ENCODE measurements at places on chromosomes 3 and 15. TPM values are rescaled to one million over a fixed set of nuclear protein-coding genes. Genes with fewer than 3 reads are reported as not detected.

GRCh38 chr3:101204246-101204645 lies 116.1 kb downstream of the IMPG2 start:
- no peak for DNase-seq

DNA sequence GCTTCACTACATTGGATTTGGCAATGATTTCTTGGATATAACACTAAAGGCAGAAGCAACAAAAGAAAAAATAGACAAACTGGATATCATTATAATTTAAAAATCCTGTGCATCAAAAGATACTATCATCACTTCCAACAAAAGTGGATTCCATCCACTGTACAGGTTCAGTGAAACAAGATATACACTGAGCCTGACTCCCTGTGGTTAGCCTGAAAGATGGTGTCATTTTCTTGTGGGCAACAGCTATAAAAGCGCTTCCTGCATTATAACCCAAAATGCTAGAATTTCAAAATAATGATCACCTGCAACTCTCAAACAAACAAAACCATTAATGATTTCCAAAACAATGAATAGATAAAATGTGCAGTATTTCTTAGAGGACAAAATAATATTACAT lies 39.6 kb upstream of the TBC1D23 start:
- no peak for DNase-seq

DNA sequence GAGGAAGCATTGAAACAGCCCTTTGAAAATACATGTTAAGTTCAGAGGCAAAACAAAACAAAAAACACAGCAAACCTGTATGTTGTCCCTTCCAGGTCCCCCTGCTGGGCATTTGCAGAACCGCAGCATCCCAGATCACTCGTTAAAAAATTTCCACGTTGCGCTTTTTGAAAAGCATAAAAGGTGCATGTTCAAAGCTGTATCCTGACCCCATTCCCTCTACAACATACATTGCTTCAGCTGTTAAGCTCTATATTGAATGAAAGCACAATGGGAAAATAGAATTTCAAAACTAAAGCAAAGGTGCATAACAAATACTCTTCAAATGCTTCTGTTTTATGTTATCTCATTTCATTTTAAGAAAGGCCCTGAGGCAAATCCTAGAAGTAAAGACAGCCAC lies 328.3 kb downstream of the THSD4 start:
- peak; percentile 80 for DNase-seq

GRCh38 chr15:68022061-68022460 lies 32.1 kb upstream of the PIAS1 start:
- no peak for DNase-seq

DNA sequence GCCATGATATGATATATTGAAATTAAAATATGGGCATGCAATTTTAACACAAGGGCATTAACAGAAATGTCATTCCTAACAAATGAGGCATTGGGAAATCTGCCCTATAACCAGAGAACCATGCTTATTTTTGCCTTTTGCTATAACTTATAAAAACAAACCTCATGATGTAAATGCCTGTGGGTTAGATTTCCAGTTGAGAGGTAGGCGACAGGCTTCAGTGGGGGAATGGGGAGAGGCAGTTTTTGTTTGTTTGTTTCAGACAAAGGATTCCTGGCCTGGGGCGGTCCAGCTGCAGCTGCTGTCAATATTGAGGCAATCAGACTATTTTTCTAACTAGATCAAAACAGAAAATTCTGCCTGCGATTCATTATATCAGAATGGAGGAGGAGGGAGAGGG lies 490.4 kb upstream of the CFAP20DC start:
- no peak for DNase-seq

- DNase-seq: no peak
These were observed 34.1 kb downstream of the TM2D3 start for GRCh38 chr15:101618076-101618475.

- DNase-seq: no peak
These were observed 11.2 kb downstream of the CSNK1G1 start for GRCh38 chr15:64344651-64345294.

GRCh38 chr15:34336231-34336990 lies 1.2 kb downstream of the SLC12A6 start:
- no peak for DNase-seq

DNA sequence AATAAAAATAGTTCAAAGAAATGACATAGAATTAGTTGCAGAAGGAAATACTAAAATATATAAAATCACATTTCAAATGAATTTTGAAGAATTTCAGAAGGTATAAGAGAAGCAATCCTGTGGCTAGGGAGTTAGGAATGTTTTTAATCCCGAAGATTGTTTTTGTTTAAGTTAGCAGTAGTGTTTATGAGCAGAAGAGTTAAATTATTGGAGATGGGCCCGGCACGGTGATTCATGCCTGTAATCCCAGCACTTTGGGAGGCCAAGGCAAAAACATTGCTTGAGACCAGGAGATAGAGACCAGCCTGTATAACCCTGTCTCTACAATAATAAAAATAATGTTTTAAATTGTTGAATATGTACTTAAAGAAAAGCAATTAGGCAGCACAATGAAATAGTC lies 432.5 kb downstream of the MFSD1 start:
- DNase-seq: no peak

- DNase-seq: no peak
These were observed 190.9 kb downstream of the ADAMTS9 start for GRCh38 chr3:64496786-64497490.

GRCh38 chr3:194871864-194872668 lies 186.4 kb downstream of the FAM43A start:
- no peak for DNase-seq

DNA sequence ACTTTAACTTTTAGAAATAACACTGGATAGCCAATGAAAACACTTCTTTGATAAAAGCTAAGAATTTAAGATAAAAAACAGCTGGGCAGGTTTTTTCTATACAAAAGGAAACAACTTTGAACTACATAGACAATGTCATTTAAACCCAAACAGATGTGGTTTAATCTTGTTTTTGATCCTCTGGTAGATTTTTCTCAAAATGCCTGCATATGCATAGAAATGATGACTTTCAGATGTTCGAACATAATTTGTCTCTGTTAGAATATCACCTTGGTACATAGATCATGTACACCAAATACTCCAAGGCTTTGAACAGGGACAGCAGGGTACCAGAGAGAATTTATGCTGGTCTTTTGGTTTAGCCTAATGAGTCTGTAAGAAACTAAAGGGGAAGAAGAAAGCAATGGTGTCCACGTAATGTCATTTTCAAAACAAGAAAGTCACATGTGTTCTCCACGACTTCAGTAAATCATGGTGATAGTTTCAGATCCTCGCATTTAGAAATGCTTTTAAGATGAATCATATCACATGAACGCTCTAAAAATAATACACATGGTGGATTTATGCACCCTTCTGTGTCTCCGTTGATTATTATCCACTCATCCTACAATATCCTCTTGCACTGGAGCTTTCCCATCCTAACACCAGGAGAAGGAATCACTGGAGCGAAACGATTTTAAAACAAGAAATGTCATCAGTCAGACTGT lies 160.1 kb upstream of the PDZRN3 start:
- DNase-seq: no peak

DNA sequence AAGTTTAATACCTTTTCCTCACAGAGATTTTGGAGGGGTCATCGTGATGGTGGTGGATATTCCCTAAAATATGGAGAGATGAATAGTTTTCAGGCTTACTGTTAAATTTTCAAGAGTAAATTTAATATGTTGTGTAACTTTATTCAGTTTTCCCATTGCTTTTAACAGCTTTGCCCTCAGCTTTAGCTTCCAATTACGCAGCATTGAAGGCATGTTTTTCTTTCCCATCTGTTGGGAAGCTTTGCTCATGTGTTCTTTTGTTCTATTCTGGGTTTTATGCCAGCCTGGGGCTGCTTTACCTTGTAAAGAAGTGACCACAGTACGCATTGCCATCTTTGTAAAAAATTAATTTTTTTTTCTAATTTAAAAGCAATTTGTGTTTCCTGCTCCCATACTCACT lies 151.5 kb downstream of the B3GALNT1 start:
- DNase-seq: no peak

- peak; percentile 4 for DNase-seq
These were observed 141.6 kb upstream of the IGF1R start for GRCh38 chr15:98506711-98507110.

DNA sequence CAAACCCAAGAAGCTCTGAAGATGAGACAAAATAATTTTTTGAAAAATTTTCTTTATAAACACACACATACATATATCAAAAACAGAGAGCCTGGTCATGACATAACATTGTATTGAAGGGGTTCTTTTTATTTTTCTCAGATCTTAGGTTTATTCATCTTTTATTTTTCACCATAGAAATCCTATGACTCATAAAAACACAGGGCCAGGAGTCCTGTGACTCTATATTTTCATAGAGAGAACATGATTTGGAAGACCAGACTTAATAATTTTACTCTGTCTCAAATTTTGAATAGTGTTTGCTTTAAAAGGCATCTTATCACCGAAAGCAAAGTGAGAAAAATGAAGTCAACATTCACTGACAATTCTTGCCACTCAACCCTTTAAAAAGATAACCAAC lies 57.7 kb downstream of the SUCNR1 start:
- DNase-seq: no peak

DNA sequence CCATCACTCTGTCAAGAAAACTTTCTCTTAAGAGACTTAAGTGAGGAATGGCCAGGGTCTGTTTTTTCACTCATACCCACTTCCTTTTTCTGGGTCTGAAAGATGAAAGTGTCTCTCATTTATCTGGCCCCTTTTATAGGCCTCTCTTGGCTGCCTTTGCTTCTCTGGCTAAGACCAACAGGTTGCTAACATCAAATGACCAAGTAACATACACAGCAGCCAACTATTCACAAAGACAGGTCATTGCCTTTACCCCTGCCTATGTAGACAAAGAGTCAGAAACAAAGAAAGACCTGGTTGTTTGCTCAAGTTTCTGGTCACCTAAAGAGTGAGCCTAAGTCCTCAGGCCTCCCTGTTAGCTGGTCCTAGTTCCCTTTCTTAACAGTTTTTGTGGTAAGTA lies 24.0 kb upstream of the CSTA start:
- DNase-seq: no peak

DNA sequence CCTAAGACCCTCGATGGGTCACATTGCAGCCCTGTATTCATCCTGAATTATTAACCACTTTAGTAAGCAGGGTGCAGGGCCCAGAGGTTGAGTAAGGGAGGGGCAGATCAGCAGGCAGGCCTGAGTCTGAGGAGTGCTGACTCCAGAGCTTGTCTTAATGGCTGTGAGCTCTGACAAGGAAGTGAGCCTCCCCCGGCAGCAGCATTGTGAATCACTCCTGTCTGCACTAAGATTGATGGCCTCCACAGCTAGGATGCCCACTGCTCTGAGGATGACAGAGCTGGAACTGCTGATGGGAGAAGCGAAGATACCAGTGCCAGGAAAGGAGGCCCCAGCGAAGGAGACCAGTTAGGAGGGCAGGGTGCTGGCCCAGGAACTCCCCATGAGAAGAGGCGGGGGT lies 46.5 kb upstream of the CCDC174 start:
- DNase-seq: no peak

DNA sequence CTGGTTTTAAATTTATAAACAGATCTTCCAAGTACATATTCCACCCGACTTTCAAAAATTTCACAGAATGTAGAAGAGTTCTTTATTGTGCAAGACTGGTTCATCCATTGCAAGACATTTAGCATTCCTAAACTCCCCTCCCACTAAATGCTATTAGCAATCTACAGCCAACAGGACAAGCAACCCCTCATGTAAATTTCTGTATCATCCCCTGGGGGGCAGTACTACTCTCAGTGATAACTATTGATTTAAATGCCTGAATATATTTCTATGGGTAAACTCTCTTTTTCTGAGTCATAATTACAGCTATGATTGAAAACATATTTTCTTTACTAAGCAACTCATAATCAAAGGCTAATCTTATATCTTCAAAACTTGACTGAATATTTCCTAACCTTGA lies 10.7 kb upstream of the SLC15A2 start:
- DNase-seq: no peak

DNA sequence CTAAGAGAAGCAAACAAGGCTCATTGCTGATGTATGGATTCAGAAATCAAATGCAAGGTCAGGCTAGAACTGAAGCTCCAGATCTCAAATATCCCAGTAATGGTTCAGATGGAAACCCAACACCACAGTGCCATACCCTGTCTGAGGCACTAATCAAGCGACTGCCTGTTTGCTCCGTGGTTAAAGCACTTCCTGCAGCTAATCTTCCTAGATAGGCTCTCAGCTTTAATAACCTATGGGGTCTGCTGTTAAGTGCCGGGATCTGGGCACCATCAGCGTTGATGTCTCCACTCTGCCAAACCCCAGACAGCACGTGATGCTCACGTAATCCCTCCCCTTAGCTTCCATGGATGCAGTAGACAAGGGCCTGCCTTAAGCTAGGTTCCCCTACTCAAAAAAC lies 262.6 kb downstream of the MECOM start:
- DNase-seq: no peak

DNA sequence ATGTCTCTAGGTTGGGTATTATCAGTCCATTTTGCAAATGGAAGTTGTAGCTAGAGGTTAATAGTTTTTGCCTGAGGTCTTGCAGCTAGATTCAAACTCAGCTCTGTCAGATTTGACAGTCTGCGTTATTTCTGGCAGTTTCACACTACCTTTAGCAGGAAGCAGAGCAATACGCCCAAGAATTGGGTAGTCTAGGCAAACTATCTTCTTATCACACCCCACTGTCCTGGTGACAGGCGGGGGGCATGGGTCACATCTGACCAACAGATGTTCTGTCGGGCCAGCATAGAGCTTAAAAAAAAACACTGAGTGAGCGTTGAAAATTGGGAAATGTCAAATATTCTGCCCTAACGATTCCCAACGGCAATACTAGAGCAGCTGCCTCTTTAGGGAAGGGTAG lies 5.7 kb downstream of the GPR160 start:
- no peak for DNase-seq

- no peak for DNase-seq
These were observed 121.0 kb downstream of the SLMAP start for GRCh38 chr3:57877116-57877515.

DNA sequence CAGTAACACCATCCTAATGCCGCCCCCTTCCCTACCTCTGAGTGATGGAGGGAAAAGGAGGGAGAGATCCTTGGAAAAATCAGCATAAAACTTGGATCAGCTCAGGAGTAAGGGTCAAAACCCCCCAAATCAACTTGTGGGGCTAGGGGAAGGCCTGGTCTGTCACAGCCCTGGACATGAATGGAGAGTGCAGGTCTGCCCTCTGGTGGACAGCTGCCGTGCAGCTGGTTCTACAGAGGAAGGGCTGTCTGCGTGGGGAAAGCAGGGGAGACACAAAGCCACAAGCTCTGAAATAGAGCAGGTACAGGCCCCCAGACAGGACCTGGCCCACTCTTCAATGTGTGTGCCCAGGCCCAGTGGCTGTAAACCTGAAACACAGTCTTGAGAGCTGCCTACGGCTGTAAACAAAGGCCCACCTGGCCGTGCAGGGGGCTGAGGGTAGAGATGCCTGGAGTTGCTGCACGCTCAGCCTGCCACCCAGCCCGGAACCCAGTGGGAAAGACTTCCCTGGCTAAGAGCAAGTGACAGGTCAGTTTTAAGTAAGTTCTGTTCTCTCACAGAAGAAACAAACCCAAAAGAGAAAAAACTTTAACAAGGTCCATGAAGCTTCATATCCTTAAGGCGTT lies 16.4 kb downstream of the CLK3 start:
- peak; percentile 75 for DNase-seq

The ATP8B4 gene
- 0.88 TPM for polyA plus RNA-seq

The TNFAIP8L3 gene
- 2.5 TPM for polyA plus RNA-seq

The PRRT3 gene
- 8.4 TPM for polyA plus RNA-seq

The LAMB2 gene
- polyA plus RNA-seq: 84.1 TPM

The FBN1 gene
- 5.1 TPM for polyA plus RNA-seq

The MUC4 gene
- 0.25 TPM for polyA plus RNA-seq

The THSD4 gene
- polyA plus RNA-seq: 3.2 TPM

The POPDC2 gene
- 1.6 TPM for polyA plus RNA-seq

The SLC24A5 gene
- not detected for polyA plus RNA-seq

The RAB6B gene
- polyA plus RNA-seq: 57.4 TPM

The HESX1 gene
- 0.71 TPM for polyA plus RNA-seq

The NEIL1 gene
- 0.98 TPM for polyA plus RNA-seq

The KCNH8 gene
- 1.5 TPM for polyA plus RNA-seq

The TNIK gene
- 26.3 TPM for polyA plus RNA-seq

The AADAC gene
- polyA plus RNA-seq: not detected

Measured in brain (organoid and tissue), 16 donors.